Thyroid gland (tissue), 4 donors: ENCODE measurements at places on chromosomes 1 and 21. TPM values are rescaled to one million over a fixed set of nuclear protein-coding genes. Genes with fewer than 3 reads are reported as not detected.

DNA sequence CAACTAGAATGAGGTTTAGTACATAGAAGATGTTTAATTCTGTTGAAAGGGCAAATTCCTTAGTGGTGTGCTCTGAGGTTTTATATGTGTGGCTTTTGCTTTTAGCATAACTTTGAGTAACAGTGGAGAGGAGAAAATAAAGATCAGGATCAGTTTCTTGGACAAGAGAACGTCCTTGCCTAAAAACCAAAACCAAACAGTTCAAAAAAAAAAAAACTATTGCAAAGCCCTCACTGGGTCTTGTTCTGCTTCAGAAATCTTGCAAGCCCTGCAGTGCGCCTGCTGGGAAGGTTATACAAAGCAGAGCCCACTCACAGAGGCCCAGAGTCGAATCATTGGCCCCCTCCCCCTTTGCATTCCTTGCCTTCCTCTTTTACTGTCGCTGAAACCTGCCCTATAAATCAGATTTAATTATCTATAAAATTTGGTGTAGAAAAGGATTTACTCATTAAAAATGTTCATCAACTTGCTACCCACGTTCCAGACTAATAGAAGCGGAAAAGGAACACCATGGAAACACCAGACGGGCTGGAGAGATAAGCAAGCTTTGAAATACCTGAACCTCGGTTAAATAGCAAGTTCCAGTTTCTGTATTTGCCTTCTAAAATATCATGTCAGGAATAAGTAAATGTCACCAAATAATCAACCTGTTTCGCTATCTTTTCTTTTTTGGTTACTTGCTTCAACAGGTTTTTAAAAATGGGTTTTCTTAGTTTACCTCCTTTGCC is 201.6 kb upstream of the PTBP2 start:
- DNase-seq, result peak; percentile 44
- no peaks in the 10 kb centered on the region for H3K36me3 ChIP-seq

GRCh38 chr1:195005338-195005737 is 1602.9 kb downstream of the KCNT2 start:
- H3K27me3 ChIP-seq, result no peaks in the 10 kb centered on the region
- H3K27ac ChIP-seq, result no peak overlapping the region
- no peaks in the 10 kb centered on the region for H3K4me1 ChIP-seq
- DNase-seq, result no peak
- H3K4me3 ChIP-seq, result no peak overlapping the region

DNA sequence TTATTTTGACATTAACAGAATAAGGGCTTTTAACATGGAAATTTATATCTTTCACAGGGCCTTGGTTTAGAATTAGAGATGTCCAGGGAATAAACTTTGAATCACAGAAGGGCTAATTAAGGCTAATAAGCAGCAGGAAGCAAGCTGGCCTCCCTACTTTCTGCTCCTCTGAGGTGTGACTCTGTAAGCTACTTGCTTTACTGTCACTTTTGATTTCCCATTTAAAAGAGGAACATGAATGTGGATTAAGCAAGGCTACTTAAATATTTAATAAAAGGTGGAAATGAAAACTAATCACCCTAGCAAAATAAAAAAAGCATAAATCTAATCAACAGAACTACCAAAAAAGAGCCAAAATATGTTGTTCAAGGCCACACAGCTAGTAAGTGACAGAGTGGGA is 28.9 kb upstream of the CD5L start:
- no peaks in the 10 kb centered on the region for H3K27me3 ChIP-seq
- no peaks in the 10 kb centered on the region for H3K36me3 ChIP-seq
- H3K4me1 ChIP-seq, result no peaks in the 10 kb centered on the region
- H3K4me3 ChIP-seq, result no peak overlapping the region

DNA sequence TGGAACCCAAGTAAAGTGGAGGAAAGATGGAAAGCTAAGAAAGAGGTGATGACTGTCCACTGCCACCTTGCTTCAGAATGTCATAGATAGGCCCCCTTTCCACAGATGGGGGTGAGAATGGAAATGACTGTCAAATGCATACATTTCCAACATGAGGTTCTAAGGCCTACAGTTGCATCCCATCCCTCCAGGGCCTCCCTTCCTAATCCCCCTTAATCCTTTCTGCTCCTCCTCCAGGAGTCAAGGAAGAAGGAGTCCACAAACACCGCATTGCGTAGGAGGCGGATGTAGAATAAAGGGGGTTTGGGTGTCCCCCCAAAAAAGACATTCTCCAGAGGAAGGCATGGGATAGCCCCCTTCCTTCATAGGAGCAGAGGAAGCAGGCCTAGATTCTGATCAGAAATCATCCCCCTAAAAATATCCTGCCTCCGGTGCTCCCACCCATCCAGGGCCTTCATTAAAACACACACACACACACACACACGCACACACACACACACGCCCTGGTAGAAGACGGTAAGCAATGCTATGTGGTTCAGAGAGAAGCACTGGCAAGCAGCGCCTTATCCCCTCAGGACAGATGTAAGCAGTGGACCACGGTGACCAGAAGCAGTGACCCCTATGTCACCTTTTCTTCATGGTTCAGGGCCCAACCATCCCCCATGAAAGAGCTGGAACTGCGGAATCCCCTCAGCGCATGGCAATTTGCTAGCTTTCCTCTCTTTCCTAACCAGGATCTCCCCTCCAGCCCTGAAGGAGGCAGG is 2.0 kb downstream of the SV2A start:
- H3K4me1 ChIP-seq, result peaks cover 10% of the 10 kb centered on the region
- no peak overlapping the region for H3K4me3 ChIP-seq
- no peaks in the 10 kb centered on the region for H3K36me3 ChIP-seq
- DNase-seq, result no peak
- H3K27ac ChIP-seq, result no peak overlapping the region

The S100A7 gene
- not detected for total RNA-seq
